ENCODE measurements at places on chromosomes 2 and 18.

GRCh38 chr2:17272652-17273525 lies 245.4 kb downstream of the RAD51AP2 start:
- DNase-seq: no peak

GRCh38 chr2:29718076-29718686 lies 203.2 kb downstream of the ALK start:
- DNase-seq: no peak

DNA sequence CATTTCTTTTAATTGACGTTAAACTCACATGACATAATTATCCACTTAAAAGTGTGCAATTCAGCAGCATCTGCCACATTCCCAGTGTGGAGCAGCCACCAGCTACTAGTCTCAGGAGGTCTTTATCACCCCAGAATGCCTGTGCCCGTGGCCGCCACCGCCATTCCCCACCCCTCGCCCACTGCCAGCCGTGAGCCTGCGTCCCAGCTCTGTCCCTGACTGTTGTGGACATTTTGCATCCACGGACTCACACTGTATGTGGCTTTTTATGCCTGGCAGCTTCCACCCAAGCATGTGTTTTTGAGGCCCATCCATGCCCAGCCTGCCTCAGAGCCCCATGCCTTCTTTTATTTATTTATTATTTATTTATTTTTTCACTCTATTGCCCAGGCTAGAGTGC lies 9.2 kb downstream of the BOK start:
- DNase-seq: no peak

DNA sequence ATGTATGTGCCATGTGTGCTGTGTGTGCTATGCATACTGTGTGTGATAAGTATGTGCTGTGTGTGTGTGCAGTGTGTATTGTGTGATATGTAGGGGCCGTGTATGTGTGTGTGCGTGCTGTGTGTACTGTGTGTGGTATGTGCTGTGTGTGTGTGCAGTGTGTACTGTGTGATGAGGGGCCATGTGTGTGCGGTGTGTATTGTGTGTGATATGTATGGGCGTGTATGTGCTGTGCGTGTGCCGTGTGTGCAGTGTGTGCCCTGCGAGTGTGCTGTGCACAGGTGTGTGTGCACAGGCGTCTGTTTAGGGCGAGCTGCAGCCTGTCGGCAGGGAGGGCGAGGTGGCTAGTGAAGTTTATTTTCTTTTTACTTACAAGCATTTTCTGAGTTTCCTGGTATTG lies 16.1 kb downstream of the SNORC start:
- no peak for DNase-seq
